Breast epithelium (tissue), 4 donors: ENCODE measurements at places on chromosomes 5 and 9.
A peak's percentile ranks its signal among the peaks of the same experiment; 100 is the strongest.

DNA sequence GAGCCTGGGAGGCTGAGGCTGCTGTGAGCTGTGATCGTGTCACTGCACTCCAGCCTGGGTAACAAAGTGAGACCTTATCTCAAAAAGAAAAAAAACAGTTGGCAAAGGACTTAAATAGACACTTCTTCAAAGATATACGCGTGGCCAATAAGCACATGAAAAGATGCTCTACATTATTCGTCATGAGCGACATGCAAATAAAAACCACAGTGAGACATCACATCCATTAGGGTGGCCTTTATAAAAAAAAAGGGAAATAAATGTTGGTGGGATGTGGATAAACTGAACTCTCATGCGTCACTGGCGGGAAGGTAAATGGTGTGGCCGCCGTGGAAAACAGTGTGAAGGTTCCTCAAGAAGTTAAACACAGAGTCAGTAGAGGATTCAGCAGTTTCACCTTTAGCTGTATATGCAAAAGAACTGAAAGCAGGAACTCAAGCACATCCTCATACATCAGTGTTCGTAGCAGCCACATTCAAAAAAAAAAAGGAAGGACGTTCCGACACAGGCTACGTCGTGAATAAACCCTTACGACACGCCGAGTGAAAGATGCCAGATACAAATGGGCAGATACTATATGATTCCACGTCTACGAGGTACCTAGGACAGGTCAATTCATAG lies 24.5 kb upstream of the NRARP start:
- DNase-seq = no peak

GRCh38 chr9:107496976-107497375 lies 7.4 kb upstream of the KLF4 start:
- no peak for DNase-seq

GRCh38 chr5:44167540-44167939 lies 221.7 kb downstream of the FGF10 start:
- no peak for DNase-seq

- no peak for DNase-seq
Measured at GRCh38 chr5:139814704-139815280, 19.2 kb downstream of the PSD2 start.

- DNase-seq = no peak
Measured at GRCh38 chr5:72267685-72268084, 52.4 kb downstream of the MRPS27 start.

- no peak for DNase-seq
Measured at GRCh38 chr5:1332461-1333001, 12.4 kb downstream of the CLPTM1L start.

- DNase-seq = no peak
Measured at GRCh38 chr9:101711330-101711941, 27.0 kb downstream of the GRIN3A start.

DNA sequence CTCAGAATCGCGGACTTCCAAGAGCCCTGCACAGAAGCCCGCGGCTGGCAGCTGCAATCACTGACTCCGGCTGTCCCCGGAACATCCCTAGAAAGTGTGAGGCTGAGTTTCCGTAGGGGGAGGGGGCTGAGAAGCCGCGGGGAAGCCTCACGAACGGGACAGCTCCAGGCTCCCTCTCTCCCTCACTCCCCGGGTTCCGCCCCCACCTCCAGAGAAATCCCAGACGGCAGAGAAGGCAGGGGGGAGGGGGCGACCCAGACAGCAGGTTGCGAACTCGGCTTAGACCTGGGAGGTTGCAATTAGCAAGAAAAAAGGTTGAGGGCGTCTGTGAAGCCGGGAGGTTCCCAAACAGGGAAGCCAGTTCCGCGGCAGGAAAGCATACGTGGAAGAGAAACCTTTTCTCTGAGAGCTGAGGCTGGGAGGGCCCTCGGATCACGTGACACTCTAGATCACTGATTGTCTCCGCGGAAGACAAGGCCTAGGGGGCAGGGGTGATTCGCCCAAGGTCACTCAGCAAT lies 73.8 kb upstream of the CPLX2 start:
- no peak for DNase-seq

GRCh38 chr5:180315762-180316212 lies 23.9 kb upstream of the MAPK9 start:
- DNase-seq = peak; percentile 27

- DNase-seq = no peak
Measured at GRCh38 chr9:20353931-20354652, 268.2 kb downstream of the MLLT3 start.

DNA sequence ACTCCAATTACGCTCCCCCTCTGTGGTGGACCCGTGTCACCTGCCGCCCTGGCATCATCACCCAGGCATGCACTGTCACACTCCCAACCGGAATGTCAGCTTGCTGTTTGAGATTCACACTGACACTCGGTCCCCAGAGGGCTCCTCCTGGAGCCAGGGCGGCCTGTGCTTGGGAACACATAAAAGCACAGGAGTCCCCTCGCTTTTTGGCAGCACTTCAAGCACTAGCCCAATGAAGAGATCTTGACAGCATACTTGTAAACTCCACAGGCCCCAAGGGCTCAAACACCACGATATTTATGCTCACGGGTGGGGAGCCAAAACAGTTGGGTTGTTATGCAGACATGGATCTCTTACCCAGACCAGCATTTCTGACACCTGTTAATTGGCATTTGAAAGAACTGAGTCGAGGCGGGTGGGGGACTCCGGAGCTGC lies 90.8 kb upstream of the EGFLAM start:
- no peak for DNase-seq

DNA sequence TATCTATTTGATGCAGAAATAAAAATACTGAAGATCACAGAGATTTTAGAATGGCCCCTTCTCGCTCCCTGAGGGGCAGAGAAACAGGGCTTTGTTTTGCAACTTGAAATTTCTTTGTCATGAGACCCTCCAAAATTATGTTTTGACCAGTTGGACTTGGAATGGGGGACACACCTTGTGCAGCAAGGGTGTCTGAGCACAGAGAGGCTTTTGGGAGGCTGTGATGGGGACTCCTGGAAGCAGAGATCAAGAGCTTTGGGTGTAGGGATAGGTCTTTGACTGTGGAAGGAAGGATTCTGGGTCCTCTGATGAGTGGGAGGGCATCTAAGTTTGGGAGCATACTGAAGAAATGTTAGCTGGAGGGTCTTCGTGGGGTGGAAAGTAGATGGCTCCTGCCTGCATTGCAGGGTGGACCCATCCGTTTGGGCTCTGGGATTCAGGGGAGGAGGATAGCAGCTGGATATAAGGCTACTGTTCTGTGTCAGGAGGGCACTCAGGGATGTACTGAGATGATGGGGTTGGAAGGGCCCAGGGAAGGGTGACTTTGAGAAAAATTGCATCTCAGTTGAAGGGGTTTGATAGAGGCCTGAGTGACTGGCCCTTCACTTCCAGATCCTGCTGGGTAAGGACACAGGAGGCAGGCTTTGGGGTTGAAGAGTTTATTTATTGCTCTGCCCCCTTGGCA lies 1.8 kb upstream of the MYORG start:
- no peak for DNase-seq

GRCh38 chr9:34016149-34016548 lies 32.5 kb downstream of the UBAP2 start:
- DNase-seq = no peak

GRCh38 chr9:75146229-75146628 lies 57.9 kb downstream of the OSTF1 start:
- DNase-seq = no peak
